Activated T-cell treated with anti-CD3 and anti-CD28 coated beads, Interleukin-2, amount 50 U/mL, for 24 hours (primary cell): ENCODE measurements at places on chromosomes 4 and X.

GRCh38 chr4:187396106-187396505, 599.5 kb upstream of the ZFP42 start:
- DNase-seq: no peak

GRCh38 chr4:152278505-152279233, 257.2 kb downstream of the FBXW7 start:
- DNase-seq: no peak

- no peak for DNase-seq
Measured at GRCh38 chr4:128916832-128917231, 107.3 kb downstream of the JADE1 start.

GRCh38 chr4:70739496-70740337, 18.0 kb downstream of the RUFY3 start:
- no peak for DNase-seq

DNA sequence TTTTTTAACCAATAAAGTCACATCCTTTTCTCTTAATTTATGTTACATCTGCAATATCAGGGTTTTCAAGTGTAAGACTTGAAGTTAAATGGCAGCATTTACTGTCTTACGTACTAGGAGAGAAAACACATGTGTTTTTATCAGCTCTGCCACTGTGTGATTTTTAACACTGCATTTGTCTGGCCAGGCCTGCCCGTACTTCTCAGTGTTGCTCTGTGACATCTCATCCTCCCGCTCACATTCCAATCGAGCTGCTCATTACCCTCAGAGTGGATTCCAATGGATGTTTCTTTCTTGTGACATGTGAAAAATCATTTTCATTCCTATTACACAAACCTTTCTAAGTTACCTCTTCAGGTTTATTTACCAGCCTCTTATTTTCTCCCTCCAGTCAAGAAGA, 420.3 kb downstream of the FAT4 start:
- DNase-seq: no peak

- DNase-seq: no peak
Measured at GRCh38 chr4:151439320-151439719, 30.3 kb downstream of the FHIP1A start.

DNA sequence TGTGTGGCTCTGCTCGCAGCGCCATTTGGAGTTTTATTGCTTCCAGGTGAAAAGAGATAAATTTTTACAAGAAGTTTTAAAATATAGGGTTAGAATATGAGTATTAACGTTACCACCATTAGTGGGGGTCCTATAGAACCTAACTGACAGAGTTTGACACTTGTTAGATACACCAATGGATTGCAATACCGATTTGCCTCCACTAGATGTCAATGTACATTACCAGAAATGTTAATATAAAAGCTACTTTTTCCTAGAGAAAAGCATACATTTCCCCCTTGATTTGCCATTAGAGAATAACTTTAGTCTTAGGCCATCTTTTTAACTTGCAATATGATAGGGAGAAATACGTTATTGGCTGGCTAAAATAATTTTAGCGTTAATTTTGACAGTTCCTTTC, 108.4 kb downstream of the LINC00632 start:
- no peak for DNase-seq

- DNase-seq: no peak
Measured at GRCh38 chr4:107452717-107453630, 267.1 kb downstream of the PAPSS1 start.

GRCh38 chr4:39825741-39826231, 127.8 kb downstream of the UBE2K start:
- DNase-seq: no peak

DNA sequence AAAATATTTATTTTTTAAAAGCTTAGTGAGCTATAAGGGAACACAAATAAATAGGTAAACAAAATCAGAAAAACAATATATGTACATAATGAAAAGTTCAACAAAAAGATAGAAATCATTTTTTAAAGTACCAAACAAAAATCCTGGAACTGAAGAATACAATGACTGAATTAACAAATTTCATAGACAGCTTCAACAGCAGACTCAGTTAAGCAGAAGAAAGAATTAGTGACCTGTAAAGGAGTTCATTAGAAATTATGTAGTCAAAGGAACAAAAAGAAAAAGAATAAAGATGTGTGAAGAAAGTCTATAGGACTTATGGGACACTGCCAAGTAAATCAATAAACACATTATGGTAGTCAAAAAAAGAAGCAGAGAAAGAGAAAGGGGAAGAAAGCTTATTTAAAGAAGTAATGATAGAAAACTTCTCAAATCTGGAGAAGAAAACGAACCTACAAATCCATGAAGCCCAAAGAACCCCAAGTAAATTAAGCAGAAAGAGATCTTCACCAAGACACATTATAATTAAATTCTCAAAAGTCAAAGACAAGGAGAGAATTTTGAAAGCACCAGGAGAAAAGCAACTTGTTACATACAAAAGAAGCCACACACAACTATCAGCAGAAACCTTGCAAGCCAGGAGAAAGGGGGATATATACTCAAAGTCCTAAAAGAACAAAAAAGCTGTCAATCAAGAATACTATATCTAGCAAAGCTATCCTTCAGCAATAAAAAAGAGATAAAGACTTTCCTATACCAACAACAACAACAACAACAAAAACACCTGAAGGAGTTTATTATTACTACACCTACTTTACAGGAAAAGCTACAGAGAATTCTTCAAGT, 338.9 kb downstream of the PTTG2 start:
- no peak for DNase-seq

DNA sequence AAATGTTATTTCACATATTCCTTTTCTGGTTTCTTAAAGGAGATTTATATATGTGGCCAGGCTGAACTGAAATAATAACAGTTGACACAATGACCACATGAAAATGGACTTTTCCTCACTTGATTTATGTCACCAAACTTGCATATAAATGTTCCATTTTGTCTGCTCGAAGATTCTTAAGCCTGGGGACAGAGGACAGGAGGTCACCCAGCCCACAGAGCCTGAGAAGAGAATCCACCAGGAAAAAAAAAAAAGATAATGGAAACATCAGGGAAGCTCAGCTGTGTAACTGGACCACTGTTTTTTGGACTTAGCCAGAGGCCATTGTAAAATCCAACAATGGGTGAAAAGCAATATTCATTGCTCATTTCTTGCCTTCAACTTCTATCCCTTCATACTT, 359.0 kb upstream of the FGF16 start:
- DNase-seq: no peak
